ENCODE measurements at places on chromosomes 7 and 10.
A peak's percentile ranks its signal among the peaks of the same experiment; 100 is the strongest.

DNA sequence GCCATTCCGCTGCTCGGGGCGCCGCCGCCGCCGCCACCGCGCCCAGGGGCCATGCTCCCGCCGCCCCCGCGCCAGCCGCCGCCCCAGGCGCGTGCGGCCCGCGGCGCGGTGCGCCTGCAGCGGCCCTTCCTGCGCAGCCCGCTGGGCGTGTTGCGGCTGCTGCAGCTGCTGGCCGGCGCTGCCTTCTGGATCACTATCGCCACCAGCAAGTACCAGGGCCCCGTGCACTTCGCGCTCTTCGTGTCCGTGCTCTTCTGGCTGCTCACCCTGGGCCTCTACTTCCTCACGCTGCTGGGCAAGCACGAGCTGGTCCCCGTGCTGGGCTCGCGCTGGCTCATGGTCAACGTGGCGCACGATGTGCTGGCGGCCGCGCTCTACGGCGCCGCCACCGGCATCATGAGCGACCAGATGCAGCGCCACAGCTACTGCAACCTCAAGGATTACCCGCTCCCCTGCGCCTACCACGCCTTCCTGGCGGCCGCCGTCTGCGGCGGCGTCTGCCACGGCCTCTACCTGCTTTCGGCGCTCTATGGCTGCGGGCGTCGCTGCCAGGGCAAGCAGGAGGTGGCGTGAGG, 383 bp downstream of the MARVELD1 start:
- DNase-seq = peak; percentile 18

- no peak for DNase-seq
Measured at GRCh38 chr7:51246258-51247245, 70.1 kb downstream of the COBL start.

- DNase-seq = no peak
Measured at GRCh38 chr10:28954211-28954610, 276.9 kb downstream of the BAMBI start.

DNA sequence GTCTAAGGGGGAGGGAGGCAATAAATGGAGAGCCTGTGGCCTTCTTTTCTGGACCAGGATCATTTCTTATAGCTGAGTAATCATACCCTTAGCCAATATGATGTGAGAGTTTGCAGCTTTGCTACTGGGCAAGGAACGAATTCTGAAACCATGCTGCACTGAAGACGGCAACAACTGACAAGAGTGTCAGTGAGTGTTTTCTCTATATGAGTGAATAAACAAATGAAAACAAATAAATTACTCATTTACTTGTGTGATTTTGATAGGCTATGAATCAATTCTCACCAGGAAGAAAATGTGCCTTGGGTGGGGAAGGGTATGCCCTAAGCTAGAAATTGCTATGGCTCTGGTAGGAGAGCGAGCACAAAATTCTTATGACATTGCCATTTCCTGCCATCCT, 79.4 kb upstream of the LRRN3 start:
- no peak for DNase-seq

DNA sequence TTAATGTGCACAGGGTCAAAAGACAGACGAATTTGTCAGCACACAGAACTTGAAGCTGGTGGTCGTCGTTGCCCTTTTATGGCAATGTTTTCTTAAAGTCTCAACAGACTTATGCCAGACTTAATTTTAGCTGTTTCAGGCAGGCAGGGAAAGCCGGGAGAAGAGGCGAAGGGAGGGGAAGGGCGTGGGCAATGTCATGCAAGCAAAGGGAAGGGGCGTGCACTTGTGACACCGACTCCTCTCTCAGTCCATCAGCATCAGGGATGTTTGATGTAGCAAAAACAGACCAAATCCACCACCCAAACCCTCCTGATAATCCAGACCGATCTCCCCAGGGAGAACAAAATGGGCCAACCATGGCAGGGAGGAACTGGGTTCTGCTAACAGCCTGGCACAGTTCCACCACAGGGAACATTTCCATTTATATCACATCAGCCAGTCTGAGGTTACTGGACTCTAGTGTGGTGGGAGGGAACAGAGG, 118.1 kb upstream of the RHEB start:
- DNase-seq = no peak

DNA sequence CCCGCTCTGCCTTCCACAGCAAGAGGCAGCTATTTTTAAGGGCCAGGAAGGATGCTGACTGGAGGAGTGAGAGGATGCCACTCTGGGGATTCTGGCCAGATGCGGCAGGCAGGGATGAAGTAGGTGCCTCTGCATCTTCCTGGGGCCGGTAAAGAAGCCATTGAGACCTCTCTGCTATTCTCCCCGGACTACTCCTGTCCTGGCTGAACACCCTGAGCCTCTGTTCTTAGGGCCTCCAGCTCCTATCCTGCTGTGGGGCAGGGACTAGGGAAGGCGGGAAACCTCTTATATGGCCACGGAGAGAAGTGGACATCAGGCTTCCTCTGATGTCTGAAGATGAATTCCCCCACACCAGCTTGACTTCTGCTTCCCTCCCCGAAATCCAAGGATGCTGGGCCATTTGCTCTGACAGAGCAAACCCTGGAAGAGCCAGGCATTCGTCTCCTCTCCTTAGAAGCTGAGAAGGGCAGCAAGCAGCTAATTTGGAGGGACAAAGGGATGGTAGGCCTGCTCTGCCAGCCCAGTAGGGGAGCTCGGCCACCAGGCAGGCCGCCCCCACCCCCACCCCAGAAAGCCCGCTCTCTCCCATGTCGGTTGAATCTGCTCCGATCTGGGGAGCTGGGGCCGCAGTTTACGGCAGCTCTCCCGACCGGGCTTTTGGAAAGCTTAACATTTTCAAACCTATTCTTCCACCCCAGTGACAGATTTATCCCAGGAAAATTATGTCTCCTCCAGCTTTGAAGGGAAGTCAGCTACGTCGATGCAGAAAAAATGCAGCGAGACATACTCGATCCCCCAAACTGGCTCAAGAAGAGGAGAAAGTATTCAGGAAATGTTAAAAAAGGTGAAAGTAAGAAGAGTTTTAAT, 2.8 kb downstream of the FGF8 start:
- no peak for DNase-seq

GRCh38 chr10:21823617-21824016, 179.9 kb downstream of the DNAJC1 start:
- DNase-seq = no peak

GRCh38 chr7:155556763-155557162, 10.4 kb upstream of the CNPY1 start:
- no peak for DNase-seq

- no peak for DNase-seq
Measured at GRCh38 chr10:52455098-52455497, 141.0 kb downstream of the DKK1 start.

- DNase-seq = no peak
Measured at GRCh38 chr7:152035817-152036216, 10.3 kb downstream of the GALNT11 start.

- no peak for DNase-seq
Measured at GRCh38 chr10:101189461-101190401, 39.5 kb downstream of the LBX1 start.

DNA sequence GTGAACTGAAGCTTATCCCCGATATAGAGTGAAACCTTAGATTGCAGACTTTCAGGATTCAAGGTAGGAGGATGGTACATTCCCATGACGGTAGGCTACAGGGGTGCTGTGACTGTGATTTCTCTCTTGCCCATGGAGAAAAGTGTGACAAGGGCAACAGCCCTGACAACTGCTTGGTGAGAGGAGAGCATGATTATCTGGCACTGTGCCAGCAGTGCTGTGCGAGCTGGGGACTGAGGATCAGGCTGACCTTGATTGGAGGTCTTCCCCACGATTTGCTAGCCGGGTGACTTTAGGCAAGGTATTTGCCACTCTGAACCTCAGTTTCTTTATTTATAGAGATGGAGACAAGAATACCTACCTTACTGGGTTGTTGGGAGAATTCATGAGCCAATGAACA, 229.5 kb downstream of the PTEN start:
- DNase-seq = no peak

GRCh38 chr7:1883031-1883761, 213.1 kb downstream of the ELFN1 start:
- no peak for DNase-seq
